Thymus (tissue), 14 donors: ENCODE measurements at places on chromosomes 7 and 10.

DNA sequence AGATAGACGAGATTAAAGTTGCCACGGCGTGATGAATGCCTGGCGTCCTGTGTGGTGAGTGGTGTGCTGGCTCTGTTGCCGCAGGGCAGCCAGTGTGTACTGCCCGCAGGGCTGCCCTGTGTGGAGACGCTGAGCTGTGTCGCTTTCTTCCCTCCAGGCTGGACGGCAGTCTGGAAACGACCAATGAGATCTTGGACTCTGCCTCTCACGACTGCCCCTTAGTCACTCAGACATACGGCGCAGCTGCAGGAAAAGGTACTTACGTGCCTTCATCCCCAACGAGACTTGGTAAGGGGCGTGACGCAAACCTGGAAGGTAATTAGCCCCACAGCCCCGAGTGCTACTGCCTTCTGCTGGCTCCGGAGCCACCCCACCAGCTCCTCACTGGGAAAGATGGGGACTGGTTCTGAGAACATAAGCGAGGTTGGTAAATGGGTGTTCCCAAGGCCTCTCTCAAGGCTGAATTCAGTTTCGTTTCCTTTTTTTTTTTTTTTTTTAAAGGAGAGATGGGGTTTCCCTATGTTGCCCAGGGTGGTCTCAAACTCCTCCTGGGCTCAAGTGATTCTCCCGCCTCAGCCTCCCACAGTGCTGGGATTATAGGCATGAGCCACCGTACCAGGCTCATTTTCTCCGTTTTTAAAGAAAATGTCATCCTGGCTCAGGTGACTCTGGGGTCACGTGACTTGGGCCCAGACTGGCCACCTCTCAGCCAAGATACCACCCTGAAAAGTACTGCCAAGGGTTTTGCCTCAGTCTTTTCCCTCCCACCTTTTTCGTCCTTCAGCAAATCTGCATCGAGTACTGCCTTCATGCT is 39.6 kb downstream of the WIPI2 start:
- no peak for DNase-seq

DNA sequence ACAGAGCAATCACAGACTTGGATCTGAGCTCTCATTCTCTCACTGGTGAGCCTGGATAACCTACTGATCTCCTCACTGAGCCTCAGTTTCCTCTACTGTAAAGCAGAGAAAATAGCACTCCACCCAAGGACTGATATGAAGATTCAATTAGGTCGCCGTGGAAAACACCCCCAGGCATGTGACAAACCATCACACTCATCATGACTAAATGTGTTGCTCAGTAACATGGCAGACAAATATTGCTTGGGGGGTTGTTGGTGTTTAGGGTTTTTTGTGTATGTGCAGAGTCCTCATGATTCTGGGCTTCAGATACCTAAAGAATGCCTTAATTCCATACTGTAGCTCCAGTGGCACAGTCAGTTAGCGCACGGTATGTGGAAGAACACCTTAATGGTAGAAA is 122.1 kb upstream of the TCF7L2 start:
- no peak for DNase-seq

DNA sequence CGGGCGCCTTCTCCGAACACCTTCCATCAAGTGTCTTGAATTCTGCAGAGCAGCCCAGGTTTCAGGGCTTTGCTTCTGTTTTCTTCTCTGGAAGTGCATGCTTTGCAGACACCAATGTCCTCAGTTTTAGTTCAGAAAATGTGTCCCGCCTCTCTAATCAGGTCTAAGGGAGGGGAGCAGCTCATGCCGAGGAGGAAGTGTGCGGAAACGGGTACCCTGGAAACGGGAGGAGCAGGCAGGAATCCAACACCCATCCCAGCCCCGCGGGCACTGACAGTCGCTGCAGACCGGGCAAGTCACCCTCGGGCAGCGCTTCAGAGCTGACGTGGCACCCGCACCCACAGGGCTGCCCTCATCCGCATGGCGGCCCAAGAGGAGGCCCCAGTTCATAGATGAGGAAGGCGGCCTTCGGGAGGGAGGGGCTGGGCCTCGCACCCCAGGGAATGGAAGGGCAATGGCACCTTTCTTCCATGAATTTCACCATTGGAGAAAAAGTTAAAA is 338.7 kb downstream of the DNAJB6 start:
- DNase-seq = no peak

GRCh38 chr10:129918836-129919235 is 45.2 kb downstream of the EBF3 start:
- DNase-seq = no peak

DNA sequence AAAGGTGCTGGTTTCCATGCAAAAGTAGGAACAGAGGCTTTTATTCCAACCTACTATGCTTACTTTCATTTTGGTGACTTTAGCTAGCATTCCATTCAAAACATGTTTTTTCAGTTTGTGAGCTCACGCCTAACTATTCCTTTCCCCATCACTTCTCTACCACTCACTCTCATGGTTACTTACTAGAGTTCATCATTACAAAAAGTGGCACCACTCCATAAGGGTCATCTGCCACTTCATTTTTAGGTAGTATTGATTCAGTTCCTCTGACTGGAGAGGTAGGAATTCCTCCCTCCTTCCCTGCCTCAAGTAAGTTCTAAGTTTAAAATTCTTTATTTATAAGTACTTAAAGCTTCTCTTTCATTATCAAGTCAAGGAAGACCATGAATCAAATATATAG is 543.1 kb downstream of the HTR7 start:
- DNase-seq = no peak

DNA sequence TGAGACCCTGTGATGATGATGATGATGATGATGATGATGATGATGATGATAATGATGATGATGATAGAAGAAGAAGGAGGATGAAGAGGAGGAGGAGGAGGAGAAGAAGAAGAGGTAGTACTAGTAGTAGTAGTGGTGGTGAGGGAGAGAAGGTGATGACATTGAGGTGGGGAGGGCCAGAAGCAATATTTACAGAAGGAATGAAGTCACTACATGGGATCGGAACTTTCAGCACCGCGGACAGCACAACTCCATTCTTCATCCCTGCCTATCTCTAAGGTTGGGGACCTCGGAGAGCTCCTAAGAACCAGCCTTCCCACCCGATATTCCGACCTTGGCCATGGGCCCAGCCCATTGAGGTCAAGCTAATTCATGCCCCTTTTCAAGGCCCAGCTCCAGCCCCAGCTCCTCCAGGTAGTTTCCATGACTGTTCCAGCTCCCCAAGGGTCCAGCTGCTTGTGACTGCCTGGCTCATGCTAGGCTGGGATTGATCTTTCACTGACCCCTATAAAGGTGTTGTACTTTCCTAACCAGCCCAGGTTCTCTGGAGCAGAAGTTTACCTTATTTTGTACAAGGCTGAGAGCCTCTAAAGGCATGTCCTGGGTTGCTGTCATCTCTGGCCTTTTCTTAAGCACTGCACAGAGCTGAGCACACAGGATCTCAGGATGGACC is 10.3 kb downstream of the CRHR2 start:
- peak; percentile 36 for DNase-seq

- DNase-seq = peak; percentile 42
These were observed 2.7 kb upstream of the MUC17 start for GRCh38 chr7:101017064-101017777.

GRCh38 chr10:117007080-117007479 is 2.1 kb upstream of the SHTN1 start:
- no peak for DNase-seq

GRCh38 chr10:48233559-48234005 is 40.9 kb downstream of the FRMPD2 start:
- DNase-seq = no peak

- DNase-seq = no peak
These were observed 15.8 kb upstream of the DNMBP start for GRCh38 chr10:100025576-100025975.

DNA sequence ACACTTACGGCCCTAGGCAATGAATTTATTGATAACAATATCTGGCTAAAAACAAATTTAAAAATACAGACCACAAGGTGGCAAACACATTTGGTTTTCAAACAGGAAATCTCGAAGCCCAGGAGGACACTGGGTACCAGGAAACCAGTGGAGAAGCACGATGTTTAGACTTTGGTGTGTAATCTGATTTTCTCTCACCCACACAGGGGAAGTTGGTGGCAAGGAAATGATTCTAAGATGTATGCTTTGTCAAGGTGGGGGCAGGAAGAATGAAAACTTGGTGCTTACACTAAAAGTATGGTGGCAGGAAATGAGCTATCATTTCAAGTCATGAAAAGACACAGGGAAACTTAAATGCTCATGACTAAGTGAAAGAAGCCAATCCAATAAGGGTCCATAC is 113.2 kb upstream of the ANKRD1 start:
- DNase-seq = peak; percentile 40

DNA sequence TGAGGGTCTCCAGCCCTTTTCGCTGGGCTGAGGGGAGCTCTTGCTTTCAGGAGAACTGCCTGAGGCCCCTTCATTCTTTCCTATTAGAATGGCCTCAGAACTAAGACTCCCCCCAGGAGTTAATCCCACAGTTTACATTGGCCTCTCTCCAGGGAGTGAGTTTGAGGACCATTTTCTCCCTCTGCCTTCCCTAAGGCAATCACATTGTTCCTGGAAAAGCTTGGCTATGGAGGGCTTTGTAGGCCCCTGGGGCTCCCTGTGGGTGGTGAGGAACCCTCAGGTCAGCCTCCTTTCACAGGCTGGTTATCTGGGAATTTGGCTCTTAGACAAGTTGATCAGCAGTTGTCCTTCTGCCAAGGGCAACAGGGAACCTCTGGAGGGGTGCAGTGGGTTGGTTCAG is 343.7 kb downstream of the RPS24 start:
- no peak for DNase-seq

DNA sequence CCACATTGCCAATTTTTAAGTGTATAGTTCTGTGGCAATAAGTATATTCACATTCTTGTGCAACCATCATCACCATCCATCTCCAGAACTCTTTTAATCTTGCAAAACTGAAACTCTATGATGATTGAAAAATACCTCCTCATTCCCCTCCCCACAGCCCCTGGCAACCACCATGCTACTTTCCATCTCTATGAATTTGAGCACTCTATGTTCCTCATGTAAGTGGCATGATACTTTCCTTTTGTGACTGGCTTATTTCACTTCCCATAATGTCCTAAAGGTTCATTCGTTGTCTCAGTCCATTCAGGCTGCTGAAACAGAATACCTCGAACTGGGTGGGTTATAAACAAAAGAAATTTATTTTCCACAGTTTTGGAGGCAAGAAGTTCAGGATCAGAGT is 23.4 kb upstream of the EGR2 start:
- DNase-seq = no peak

GRCh38 chr7:19069842-19070241 is 47.6 kb downstream of the TWIST1 start:
- DNase-seq = no peak

DNA sequence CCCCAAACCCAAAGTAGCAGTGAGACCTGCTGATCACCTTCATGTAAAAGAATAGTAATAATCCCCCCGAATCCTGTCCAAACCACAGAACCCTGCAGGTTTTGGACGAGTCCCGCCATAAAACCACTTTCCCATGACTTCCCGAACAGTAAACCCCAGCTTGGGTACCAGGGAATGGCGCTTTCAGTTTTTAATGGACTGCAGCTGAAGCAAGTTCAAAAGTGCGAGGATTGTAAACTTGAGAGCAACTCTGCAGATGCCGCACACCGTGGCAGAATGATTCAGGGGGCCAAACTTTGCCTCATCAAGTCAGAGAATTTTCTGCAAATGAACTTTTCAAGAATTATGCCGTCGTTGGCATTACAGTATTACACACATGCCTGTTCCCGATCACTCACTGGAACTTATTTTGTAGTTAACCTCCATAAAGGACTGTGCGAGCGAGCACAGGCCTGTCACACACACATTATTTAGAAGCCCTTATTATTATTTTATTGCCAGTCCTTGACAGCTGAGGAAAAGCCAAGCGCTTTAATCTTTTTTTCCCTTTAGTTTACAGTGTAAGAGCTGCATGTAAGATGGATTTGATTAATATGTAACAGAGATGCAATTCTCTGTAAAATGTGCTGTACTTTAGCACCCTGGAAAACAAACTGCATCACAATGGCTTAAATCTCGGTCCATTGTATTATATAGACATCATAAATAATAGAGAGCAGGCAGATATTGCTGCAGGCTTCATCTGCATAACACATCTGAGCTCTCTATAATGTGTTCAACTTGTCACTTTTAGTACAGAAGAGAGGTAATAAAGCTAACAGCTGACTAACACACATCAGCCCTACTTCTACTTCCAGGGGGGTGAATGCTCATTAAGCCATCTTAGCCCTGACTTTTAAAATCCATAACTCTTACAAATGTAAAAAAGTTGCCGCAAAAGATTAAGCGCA is 493.5 kb upstream of the GALNT17 start:
- DNase-seq = no peak

DNA sequence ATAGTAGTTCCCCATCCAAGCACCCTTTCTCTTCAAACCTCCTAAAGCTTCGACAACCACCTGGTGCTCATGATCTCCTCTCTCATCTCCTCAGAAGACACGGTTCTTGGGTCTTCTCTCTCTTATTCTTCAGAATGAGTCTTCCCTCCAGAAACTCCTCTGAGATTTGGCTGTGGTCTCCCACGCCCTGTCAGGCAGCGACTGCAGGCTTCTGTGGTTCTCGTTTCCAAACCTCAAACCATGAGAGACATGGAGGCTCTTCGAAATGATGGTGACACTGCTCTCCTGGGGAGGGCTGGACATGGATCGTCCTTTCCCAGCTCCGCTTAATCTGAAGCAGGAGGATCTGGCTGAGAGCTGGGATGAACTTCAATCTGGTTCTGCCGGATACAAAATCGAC is 78.6 kb upstream of the PITRM1 start:
- DNase-seq = no peak

GRCh38 chr7:33674804-33675411 is 230.4 kb upstream of the BMPER start:
- no peak for DNase-seq

DNA sequence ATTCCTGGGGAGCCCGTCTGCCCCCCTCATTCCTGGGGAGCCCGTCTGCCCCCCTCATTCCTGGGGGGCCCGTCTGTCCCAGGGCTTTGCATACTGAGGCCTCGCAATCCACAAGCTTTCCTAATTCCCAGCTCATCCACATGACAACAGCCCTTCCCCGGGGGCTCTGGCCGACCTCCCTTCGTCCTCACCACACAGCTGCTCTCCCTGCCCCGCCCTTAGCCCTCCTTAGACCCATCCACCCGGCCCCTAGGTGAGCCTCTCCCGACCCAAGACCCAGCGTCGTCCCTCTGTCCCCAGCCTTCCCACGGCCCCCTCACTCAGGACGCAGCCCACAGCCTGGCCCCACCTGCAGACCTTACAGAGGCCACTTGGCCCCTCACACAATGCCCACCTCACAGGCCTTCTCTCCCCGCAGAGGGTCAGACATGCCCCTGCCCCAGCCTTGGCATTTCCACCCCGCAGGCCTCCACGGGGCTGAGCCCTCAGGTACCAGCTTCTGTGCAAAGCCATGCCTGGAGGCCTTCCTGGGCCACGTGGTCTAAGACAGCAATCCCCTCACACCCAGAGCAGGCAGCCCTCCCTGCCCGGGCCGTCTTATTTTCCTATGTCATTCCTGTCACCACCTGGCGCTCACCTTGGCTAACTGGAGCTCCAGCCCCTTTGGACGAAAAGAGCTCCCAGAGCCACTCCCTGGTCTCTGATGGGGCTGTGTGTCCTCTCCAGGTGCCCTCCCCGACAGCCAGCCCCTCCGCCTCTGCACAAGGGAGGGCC is 3.5 kb upstream of the FAM20C start:
- no peak for DNase-seq
